Activated T-cell treated with anti-CD3 and anti-CD28 coated beads for 4 hours (primary cell): ENCODE measurements at places on chromosomes 1 and 21.

- DNase-seq, result no peak
Observed at GRCh38 chr1:201436969-201437368, 15.4 kb upstream of the TNNI1 start.

GRCh38 chr1:223847781-223848345, 2.1 kb upstream of the TP53BP2 start:
- no peak for DNase-seq

DNA sequence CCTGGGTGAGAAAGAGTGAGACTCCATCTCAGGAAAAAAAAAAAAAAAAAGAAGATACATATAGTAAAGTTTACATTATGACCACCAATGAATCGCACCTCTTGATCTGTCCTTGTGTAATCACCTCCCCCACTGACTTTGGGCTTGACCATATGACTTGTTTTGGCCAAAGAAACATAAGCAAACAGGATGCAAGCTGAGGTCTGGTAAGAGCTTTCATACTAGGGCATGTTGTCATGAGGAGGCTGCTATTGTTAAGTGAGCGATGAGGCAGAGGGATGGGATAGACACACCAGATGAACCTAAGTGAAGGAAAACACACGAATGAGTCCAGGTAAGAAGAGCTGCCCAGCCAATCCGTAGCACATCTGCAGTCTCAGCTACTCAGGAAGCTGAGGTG, 10.7 kb downstream of the ENAH start:
- DNase-seq, result no peak

DNA sequence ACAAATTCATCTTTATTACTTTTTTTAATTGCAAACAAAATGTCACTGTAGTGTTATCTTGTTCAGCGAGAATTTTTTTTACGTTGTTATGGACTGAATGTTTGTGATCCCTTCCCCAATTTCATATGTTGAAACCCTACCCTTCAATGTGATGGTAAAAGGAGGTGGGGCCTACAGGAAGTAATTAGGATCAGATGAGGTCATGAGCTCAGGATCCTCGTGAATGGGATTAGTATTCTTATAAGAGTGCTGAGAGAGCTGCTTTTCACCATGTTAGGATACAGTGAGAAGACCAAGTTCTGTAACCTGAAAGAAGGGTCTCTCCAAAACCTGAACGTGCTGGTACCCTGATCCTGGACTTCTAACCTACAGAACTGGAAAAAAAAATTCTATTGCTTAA, 646.0 kb upstream of the TMPRSS15 start:
- no peak for DNase-seq

DNA sequence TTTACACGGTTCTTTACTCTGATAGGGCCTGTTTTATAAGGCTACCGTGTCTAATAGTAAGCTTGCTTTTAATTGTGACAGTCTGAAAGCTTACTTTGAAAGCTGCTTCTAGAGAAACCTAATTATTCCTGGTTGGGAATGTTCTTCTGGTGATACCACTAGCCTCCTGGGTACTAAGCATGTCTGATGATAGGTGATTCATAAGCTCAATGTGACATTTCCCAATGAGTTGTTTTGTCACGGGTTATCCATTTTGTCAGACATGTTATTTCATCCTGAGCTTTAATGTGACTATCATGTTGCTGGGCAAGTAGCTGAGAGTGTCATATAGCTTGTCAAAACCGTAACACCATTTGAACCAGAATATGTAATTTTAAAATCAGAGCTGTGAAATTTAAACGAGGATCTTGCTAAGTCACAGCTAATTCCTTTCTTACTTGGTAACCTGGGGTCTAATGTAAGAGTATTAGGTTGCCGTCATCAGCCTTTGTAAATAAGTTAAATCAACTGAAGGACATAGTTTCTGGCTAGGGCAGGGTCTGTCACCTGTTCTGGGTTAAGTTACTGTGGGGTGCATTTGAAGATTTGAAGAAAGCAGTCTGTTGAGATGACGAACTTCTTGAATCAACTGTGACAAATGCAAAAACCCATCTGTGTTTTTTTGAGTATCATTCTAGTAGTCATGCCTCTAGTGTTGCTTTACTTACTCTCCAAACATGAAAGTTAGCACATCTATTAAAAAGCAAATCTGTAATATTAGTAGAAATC, 529.2 kb downstream of the USP25 start:
- no peak for DNase-seq

GRCh38 chr1:155892796-155893195, 18.4 kb downstream of the RIT1 start:
- DNase-seq, result no peak

GRCh38 chr1:205449750-205450443, 5.9 kb downstream of the BLACAT1 start:
- peak; percentile 16 for DNase-seq

DNA sequence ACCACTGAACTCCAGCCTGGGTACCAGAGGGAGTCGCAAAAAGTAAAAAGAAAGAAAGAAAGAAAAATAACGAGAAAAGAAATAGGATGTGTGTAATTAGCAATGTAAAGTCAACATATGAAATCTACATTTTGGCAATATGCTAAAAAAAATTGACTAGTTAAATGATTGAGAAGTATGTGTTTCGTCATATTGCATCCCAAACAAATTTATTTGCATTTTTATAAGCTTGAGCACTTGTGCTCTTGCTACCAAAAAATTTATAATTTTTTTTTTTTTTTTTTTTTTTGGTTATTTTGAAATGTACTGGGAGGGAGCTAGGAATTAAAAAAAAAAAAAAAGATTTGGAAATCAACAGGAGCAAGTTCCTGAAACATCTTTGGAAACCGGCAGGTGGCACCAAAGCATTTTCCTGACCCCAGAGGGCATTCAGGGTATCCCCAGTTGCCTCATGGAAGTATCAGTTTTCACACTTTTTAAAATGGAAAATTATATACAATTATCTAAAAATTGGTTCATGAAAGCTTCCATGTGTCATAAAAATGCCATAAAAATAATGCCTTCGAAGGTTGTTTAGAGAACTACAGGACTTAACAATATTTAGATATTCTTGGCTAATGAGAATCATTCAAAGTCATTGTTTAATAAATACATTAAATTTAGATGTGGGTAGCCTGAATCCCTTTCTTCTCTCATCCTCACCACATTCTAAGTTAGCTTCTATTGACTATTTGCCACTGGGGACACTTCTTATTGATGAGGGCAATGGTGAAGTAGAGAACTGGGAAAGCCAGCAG, 4.8 kb upstream of the HEATR1 start:
- DNase-seq, result no peak

GRCh38 chr1:9871707-9872425, 38.2 kb downstream of the CTNNBIP1 start:
- no peak for DNase-seq

DNA sequence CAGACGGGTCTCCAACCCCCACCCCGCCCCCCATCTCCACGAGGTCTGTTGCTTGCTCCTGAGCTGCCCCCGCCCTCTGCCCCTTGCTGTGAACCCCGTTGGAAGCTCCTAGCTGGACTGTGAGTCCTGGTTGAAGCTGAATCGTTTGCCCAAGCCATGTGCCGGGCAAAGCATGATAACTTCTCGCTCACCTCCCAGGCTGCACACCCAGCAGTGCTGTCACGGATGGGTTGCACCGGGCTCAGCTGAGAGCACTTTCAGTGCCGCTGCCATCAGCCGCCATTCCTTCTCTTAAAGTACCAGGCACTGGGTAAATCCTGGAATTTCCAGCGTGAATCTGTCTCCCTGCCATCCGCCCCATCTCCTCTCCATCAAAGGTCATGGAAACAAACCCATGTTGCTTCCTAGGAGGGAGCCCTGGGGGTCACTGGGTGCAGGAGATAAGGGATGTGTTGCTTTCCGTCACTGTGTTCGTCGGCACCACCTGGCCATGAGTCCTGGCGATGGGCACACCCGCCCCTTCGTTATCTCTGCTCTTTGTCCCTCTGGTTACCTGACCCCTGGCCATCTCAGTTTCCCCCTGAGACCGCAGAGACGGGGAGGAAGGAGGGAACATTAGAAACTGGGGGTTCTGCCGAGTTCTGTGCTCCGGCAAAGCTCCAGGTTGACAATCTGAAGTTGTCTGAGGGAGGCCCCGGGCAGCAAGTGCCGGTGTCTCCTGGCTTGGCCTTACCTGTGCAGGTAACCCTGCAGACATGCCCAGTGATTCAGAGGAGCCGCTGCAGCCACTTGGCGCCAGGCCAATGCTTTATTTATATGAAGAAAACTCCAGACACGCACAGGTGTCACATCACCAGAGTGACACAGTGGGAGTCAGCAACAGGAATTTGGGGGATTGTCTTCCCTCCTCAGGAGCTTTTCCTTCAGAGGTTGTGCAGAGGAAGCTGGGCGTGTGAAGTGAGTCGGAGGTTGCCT, 2.7 kb downstream of the PDE9A start:
- DNase-seq, result no peak

DNA sequence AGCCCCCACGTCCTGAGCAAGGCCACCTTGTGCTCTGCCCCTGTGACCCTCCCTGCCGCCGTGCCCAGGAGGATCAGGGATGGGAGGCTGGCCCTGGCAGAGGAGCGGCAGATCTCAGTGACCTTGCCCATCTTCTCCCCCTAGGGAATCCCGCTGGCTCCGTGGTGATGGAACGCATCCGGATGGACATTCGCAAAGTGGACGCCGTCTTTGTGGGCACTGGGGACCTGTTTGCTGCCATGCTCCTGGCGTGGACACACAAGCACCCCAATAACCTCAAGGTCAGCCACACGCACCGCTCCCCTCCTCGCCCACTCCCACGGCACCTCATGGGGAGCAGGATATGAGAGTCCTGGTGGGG, 22.7 kb downstream of the CSTB start:
- DNase-seq, result no peak

DNA sequence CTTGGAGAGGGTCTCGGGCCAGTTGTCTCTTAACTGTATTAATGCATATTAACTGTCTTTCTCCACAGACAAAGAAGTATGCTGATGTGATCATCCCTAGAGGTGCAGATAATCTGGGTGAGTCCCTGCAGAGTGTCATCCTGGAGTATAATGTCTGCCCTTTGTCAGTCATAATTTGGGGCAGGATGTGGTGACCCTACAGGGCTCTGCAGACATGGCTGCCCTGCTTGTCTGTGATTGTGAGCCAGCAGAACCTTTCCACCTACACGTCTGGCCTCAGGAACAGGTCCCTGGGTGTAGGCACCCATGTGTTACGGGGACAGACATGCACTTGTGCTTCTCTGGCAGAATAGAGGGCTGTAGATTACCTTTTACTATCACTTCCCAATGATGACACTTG, 78.4 kb downstream of the UCK2 start:
- no peak for DNase-seq

- DNase-seq, result no peak
Observed at GRCh38 chr1:2093636-2094035, 43.4 kb downstream of the PRKCZ start.

- no peak for DNase-seq
Observed at GRCh38 chr21:42624095-42624790, 29.2 kb upstream of the PDE9A start.

- no peak for DNase-seq
Observed at GRCh38 chr1:166701603-166702100, 137.6 kb upstream of the POGK start.

DNA sequence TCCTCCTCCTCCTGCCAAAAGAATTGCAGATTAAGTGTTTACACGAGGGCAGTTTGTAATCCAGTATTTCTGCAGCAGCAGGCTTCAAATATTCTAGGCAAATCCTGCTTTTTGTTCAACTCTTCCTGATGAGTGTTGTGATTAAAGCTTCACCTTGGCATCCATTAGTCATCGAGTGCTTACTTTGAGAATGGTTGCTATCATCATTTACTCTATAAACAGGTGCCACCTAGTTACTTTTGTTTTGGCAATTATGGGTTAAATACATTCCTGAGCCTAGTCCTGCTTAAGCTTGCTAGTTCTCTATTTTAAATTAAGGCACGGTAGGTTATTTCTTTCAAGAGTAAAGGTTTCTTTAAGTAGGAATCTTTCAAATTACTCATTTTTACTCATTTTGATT, 20.3 kb downstream of the PDC start:
- DNase-seq, result no peak

DNA sequence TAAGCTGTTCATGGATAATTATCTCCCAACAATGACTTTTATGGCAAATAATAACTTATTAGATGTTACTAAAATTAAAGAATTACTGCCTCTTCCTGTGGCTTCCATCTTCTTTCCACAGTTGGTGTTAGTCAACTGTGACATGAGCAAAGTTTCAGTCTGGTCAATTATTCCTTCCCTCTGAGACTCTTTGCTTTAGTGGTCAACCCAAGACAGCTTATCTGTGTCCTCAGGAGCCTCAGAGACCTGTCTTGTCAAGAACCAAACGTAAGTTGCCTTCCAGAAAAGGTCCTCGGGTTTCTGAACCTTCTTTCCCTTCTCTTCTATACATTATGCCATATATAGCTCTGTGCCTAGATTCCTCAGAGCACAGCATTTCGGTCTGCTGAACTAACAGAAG, 263.2 kb upstream of the ZP4 start:
- DNase-seq, result no peak

DNA sequence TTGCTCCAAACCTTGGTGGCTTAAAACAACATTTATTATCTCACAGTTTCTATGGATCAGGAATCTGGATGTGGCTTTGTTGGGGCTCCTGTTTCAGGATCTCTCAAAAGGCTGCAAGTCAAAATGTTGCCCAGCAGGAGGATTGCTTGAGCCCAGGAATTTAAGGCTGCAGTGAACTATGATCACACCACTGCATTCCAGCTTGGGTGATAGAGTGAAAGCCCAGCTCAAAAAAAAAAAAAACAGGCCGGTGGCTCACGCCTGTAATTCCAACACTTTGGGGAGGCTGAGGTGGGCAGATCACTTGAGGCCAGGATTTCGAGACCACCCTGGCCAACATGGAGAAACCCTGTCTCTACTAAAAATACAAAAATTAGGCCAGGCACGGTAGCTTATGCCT, 30.0 kb downstream of the BCAS2 start:
- no peak for DNase-seq

- no peak for DNase-seq
Observed at GRCh38 chr1:20095564-20096434, 23.5 kb downstream of the PLA2G2D start.

- DNase-seq, result no peak
Observed at GRCh38 chr1:90834886-90835660, 118.0 kb upstream of the BARHL2 start.

GRCh38 chr1:168455764-168456163, 88.0 kb downstream of the XCL2 start:
- no peak for DNase-seq

GRCh38 chr1:67393240-67393639, 37.0 kb downstream of the SERBP1 start:
- no peak for DNase-seq

GRCh38 chr1:96400089-96400488, 321.5 kb upstream of the PTBP2 start:
- no peak for DNase-seq

- DNase-seq, result no peak
Observed at GRCh38 chr1:208218237-208219097, 25.7 kb downstream of the PLXNA2 start.

- no peak for DNase-seq
Observed at GRCh38 chr1:47629201-47629600, 191.4 kb downstream of the FOXD2 start.

DNA sequence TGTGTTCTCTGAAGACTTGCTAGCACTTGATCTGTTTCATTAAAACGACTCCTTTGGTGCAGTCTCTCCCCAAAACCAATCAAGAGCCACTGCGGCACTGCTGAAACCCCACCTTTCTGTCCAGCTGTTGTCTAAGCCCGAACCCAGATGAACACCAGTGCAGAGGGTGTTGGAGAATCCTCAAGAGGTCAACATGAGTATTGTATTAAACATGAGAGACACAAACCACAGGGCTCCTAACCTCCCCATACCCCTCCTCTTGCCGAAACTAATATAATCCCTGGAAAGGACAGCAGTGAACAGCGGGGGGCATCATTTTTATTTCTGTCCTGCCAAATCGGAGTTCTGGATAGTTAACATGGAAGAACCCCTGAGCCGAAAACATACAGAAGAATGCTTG, 333.9 kb downstream of the CAMTA1 start:
- DNase-seq, result no peak

- DNase-seq, result no peak
Observed at GRCh38 chr1:13628711-13629110, 45.1 kb downstream of the PDPN start.
